Neural progenitor cell (in vitro differentiated cells): ENCODE measurements at places on chromosomes 4 and X. TPM values are rescaled to one million over a fixed set of nuclear protein-coding genes. Genes with fewer than 3 reads are reported as not detected.
A peak's percentile ranks its signal among the peaks of the same experiment; 100 is the strongest.

CT45A5 gene
- total RNA-seq, result not detected in 2 replicates

DNA sequence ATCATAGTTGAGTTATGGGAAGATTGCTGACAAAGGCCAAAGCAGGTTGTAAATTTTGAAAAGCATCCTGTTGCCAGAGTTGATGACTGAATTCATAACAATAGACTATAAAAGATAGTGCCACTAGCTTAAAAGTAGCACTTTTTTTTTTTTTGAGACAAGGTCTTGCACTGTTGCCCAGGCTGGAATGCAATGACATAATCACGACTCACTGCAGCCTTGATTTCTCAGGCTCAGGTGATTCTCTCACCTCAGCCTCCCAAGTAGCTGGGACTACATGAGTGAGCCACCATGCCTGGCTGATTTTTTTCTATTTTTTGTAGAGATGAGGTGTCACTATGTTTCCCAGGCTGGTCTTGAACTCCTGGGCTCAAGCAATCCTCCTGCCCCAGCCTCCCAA lies 122.7 kb downstream of the SPOCK3 start:
- no peak for DNase-seq

HSFX1 gene
- 0.06 and 0.59 TPM in 2 replicates for total RNA-seq

- DNase-seq, result peak; percentile 28
Measured at GRCh38 chrX:45571453-45571852, 370.8 kb upstream of the DIPK2B start.
